Ecto neural progenitor cell (in vitro differentiated cells): ENCODE measurements at places on chromosomes 7 and 10.

DNA sequence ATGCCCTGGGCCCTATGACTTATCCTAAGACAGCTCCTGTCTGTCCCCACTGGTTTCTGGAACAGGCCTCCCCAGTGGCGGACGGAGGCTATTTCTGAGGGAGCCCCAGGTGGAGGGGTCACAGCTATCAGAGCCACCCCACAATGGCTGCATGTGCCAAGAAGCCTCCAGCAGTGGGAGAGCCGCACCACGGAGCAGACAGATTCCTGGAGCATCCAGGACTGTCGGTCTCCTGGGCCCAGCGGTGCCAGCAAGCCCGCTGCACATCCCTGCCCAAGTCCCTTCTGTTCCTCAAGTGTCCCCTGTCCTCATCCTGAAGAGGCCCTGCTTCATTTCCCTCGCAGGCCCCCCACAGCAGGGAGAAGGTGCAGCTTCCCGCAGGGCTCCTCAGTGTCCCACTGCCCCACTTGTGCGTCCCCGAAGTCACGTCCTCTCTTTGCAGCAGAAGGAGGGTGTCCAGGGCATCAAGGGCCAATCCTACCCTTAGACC is 193.0 kb upstream of the SHH start:
- no peak for DNase-seq

GRCh38 chr10:124063750-124064603 is 29.4 kb downstream of the CHST15 start:
- DNase-seq = no peak

- DNase-seq = no peak
Observed at GRCh38 chr10:132371641-132372081, 25.3 kb upstream of the PWWP2B start.

GRCh38 chr7:128247108-128247507 is 6.0 kb downstream of the LEP start:
- DNase-seq = no peak

- peak; percentile 97 for DNase-seq
Observed at GRCh38 chr10:68900427-68901104, 549 bp upstream of the DDX50 start.

- no peak for DNase-seq
Observed at GRCh38 chr10:114523876-114524275, 119.6 kb upstream of the AFAP1L2 start.

GRCh38 chr7:25359471-25360059 is 131.3 kb upstream of the NPVF start:
- DNase-seq = no peak

DNA sequence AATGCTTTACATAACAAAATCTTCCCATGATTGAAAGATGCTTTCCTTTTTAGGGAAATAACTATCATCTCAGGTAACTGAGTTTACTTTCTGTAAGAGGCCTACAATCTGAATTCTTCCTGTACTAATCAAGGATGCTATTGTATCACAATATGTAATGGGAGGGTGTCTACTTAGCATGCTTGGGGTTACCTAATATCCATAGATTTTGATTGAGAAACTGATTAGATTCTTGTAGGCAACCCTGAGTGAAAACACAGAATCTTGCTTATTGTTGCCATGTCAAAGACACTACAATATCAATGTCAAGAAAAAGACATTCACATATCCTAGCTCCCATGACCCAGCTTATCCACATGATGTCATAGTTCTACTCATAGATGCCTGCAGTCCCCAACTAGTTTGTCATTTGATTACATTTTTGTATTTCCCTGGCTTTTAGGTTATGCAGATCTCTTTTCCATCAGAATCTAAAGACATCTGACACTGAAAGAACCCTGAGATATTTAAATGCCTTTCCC is 62.4 kb downstream of the PON1 start:
- no peak for DNase-seq

- DNase-seq = no peak
Observed at GRCh38 chr7:98291717-98292116, 10.2 kb downstream of the BRI3 start.

DNA sequence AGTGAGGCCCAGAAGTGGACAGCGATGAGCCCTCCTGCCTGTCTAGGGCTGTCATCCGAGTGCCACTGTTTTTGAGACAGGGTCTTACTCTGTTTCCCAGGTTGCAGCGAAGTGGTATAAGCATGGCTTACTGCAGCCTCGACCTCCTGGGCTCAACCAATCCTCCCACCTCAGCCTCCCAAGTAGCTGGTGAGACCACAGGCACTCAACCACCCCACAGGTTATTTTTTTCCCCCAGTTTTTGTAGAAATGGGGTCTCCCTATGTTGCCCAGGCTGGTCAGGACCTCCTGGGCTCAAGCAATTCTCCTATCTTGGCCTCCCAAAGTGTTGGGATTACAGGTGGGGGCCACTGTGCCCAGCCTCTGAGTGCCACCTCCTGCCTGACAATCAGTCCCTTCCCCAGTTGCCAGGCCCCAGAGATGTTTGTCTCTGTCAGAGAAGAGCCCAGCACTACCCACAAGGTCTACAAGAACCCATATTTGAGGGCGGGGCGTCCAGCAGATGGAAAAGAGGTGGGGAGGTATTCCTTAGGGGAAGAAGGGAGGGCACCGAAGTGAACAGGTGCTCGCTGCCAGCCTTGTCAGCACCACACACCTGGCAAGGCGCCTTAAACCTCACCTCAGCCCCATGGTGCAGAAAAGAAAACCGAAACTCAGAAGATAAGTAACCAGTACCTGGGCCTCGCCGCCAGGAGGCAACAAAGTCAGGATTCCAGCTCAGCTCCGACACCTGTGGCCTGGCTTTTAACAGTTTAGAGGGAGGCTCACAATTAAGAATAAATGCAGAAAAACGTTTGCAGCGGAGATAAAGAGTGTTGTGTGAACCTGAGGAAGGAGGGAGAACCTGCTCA is 77.4 kb upstream of the ANLN start:
- DNase-seq = no peak

DNA sequence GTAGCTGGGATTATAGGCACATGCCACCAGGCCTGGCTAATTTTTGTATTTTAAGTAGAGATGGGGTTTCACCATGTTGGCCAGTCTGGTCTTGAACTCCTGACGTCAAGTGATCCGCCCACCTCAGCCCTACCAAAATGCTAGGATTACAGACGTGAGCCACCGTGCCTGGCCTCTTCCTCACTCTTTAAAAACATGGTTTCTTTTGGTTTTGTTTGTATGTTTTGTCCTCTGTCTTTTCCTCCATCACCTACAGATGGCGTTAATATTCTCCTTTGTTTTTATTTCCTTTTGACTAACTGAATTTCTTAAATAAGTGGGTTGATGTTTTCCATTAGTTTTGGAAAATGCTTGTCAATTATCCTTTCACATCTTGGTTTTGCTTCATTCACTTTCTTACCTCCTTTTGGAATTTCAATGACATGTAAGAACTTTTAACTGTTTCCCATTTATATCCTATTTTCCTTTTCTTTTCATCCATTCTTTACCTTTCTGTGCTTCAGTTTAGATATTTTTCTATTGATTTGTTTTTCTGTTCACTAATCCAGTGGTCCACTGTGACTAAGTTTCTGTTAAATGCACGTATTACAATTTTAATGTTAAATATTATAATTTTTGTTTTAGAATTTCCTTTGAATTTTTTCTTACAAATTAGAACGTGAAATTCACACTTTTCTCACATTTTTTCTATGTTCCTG is 104.1 kb downstream of the ZNF467 start:
- DNase-seq = no peak

DNA sequence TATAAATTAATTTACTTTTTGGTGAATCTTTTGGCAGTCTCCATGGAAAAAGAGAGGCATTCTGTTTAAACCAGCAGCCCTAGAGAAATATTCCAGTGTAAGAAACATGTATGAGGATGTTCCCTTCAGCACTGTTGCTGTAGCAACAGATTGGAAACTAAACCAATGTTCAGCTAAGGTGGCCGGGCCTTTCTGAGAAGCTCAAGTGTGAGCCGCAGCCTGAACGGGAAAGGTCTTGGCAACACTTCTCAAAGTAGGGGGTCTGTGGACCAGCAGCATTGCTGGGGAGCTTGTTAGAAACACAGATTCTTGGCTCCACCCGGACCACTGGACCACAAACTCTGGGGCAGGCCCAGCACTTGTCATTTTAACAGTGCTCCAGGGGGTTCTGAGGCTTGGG is 36.2 kb downstream of the RAMP3 start:
- no peak for DNase-seq

DNA sequence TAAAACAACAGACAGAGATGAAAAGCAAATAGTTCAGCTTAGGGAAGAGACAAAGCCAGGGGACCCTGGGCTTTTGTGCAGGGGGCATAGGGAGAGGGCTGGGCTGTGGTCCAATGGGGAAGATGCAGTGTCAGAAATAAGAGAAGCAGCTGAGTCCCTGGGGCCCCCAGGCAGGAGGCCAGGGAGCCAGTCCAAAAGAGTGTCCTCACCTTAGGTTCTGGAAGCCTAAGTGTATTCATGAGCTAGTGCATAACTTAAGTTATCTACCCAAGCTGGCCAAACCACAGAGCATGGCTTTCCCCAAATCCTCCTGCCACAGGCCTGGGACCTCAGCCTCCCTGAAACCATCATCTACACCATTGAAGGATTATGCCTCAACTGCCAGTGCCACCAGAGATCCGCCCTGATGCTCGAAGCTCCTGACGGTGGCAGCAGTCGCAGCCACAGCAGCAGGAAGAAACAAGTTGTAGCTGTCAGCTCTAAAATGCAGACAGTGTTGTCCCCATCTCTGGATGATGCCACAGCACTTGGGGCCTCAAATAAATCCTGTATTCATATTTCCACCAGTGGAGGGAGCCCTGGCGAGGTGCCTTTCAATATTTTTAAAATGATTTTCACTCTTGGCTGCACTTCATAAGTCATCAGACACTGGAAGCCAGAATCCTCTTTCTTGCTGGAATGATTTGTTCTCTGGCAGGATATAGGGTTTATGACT is 574.6 kb downstream of the GRID1 start:
- peak; percentile 32 for DNase-seq

DNA sequence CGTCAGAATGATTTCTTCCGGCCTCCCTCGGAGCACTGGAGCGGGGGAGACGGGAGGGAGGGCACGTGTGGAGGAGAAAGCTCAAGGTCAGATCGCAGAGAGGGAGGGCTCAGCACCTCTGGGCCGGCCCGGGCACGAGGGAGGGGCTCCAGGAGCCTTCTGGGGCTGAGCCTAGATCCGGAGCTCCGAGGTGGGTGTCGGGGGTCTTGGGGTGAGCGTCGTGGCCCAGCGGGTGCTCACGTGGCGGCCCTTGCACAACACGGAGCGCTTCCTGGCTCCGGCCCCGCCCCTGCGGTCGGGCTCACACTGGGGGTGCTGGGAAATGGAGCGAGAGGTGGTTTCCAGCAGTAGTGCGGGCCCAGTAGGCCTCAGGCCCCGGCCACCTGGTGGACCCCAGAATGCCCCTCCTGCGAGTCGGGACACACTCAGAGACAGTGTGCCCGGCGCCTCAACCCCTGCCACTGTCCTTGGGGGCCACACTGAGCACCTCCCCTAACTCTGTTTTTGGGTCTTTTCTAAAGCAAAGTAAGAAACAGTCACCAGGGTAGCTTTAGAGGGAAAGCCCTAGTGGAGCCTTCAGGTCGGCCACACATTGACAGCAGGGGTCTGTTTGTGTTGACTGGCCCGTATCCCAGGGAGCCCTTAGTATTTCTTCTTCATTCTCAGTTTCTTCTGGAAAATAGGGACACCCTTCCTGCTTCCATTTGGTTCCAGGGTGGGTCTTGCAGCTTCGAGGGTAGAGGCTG is 798 bp downstream of the PPIF start:
- DNase-seq = peak; percentile 56

- peak; percentile 69 for DNase-seq
Observed at GRCh38 chr7:2518737-2519118, 846 bp upstream of the LFNG start.

GRCh38 chr7:78127009-78127408 is 328.4 kb downstream of the PHTF2 start:
- DNase-seq = no peak

DNA sequence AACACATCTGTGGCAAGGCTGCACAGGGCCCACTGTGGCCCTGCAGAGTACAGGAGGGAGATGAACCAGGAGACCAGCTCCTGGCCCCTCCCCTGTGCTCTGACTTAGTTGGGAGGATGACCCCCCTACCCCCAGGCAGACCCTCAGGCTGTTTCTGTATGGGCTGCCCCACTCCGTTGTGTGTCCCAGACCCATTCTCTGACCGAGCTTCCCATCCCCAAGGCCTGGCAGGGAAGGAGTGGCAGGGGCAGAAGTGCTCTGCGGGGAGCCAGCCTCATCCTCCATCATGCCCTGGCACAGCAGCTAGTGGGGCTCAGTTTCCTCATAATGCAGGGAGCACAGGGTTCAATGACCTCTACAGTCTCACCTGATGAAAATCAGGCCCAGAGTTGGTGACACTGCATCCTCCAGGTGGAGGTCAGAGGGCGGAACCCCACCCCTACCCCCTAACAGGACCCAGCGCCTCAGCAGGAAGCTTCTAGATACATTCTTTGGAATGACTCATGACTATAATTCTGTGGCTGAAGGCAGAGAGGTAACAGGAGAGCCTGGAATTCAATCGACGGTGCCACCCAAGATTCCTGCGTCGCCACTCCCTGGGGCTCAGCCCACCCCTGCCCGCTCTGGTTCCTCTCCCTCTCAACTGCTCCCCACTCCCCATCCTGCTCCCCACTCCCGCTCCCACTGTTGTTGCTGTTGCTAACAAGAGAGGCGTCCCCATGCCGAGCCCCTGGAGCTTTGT is 18.2 kb downstream of the PODXL start:
- no peak for DNase-seq

DNA sequence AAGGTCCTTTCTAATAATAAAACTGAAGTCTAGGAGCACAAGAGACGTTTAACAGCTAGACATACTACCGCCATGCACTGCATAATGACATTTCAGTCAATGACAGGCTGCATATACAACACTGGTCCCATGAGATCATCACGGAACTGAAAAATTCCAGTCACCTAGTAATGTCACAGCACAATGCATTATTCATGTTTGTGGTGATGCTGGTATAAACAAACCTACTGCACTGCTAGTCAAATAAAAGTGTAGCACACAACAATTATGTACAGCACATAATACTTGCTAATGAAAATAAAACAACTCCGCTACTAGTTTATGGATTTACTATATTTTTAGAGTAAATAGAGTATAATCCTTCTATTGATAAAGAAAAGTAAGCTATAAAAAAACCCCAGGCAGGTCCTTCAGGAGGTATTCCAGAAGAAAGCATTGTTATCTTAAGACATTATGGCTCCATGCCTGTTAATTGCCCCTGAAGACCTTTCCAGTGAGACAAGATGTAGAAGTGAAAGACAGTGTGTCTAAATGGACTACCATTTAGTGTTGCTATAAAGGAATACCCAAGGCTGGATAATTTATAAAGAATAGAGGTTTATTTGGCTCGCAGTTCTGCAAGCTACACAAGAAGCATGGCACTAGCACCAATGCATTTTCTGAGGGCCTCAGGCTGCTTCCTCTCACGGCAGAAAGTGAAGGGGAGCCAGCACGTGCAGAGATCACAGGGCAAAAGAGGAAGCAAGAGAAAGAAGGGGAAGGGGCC is 47.1 kb downstream of the HIBADH start:
- no peak for DNase-seq

- no peak for DNase-seq
Observed at GRCh38 chr7:51369746-51370145, 53.1 kb upstream of the COBL start.

DNA sequence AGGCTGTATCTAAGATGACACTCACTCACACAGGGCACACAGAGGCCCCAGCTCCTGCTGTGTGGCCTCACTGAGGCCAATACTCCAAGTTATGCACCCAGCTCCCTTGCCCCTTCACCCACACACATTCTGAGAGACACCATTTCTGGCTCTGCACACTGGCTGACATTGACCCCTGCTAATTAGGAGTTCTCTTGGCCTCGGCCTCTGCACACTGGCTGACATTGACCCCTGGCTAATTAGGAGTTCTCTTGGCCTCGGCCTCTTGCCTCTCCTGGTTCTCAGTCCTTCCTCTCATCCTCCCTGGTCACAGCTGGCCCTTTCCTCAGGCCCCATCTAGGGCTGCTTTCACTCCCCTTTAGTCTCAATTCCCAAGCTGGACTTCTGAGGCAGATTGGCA is 97.3 kb downstream of the GRID1 start:
- DNase-seq = peak; percentile 10
